ENCODE measurements at places on chromosomes 2 and 18.
A peak's percentile ranks its signal among the peaks of the same experiment; 100 is the strongest.

- peak; percentile 79 for DNase-seq
Measured at GRCh38 chr18:8658858-8659485, 46.4 kb upstream of the MTCL1 start.

GRCh38 chr18:37564711-37565100 is 892 bp downstream of the CELF4 start:
- peak; percentile 45 for DNase-seq

DNA sequence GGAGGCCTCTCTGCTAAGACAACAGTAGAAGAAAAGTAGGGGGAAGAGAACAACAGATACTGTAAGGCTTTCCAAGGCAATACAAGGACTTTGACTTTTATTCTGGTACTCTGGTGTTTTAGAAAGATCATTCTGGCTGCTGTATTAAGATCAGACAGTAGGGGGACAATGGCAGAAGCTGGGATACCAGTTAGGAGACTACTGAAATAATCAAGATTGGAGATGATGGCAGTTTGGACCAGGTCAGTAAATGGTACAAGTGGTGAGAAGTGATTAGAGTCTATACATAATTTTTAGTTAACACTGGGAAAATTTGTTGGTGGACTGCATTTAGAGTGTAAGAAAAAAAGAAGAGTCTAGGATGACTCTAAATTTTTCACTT is 139.7 kb downstream of the ROCK1 start:
- DNase-seq: no peak

DNA sequence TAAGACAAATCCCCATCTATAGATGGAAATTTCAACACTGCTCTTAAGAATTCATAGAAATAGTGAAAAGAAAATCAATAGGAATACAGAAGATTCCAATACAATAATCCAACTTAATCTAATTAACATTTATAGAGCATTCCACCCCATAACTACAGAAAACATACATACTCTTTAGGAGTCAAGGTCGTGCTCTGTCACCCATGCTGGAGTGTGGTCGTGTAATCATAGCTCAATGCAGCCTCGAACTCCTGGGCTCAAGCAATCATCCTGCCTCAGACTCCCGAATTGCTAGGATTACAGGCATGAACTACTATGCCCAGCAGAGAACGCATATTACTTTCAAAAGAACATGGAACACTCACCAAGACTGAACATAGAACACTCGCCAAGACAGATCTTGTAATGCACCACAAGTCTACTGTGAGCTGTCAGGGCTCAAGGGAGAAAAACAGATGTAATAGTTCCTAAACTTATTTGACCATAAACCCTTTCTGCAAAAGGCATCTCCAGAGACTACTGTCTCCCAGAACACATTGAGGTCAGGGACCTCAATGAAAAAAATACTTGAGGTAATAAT is 14.1 kb downstream of the MEMO1 start:
- no peak for DNase-seq

- no peak for DNase-seq
Measured at GRCh38 chr18:21146016-21146415, 34.4 kb upstream of the ROCK1 start.

- no peak for DNase-seq
Measured at GRCh38 chr2:209988010-209988409, 14.4 kb upstream of the RPE start.

Measured in NCI-H345 (cell line).